ENCODE measurements at places on chromosomes 11 and 22. TPM values are rescaled to one million over a fixed set of nuclear protein-coding genes. Genes with fewer than 3 reads are reported as not detected.

POU2AF1 gene
- polyA plus RNA-seq = 79.7 TPM

IFTAP gene
- 0.80 TPM for polyA plus RNA-seq

KCNQ1OT1 gene
- polyA plus RNA-seq = 0.62 TPM

WT1 gene
- 0.15 TPM for polyA plus RNA-seq

- no peaks in the 10 kb centered on the region for H3K36me3 ChIP-seq
- no peak overlapping the region for H3K27ac ChIP-seq
- DNase-seq = no peak
These were observed 892 bp downstream of the GDPD5 start for GRCh38 chr11:75524665-75525432.

DNA sequence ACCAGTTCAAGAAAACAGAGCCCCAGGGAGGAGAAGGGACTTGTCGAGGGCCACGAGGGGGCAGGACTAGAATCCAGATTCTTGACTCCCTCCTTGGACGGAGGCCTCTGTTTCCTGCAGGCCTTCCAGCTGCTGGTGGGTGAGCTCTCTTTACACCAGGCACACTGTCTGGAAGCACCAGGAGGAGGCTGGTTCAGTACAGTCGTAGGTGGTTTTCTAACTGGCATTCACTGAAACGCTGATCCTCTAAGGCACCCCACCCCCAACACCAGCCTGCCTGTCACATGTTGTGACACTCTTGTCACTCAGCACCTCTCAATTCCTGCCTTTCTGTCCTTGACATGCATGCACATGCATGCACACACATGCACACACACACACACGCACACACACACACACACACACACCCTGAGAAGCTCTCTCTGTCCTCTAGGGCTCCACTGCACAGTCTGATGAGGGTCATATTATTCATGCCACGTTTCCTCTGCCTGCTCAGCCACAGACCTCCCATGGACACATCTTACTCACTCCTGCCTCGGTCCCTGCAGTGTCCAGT is 751 bp downstream of the MS4A10 start:
- H3K36me3 ChIP-seq = no peaks in the 10 kb centered on the region
- DNase-seq = no peak
- H3K27ac ChIP-seq = no peak overlapping the region
- peaks cover 7% of the 10 kb centered on the region for H3K4me1 ChIP-seq
- no peak overlapping the region for H3K4me3 ChIP-seq

GRCh38 chr11:1750481-1750839 is at the start of gene IFITM10:
IFITM10 (minus strand) TSS chr11:1750595; CDS start chr11:1750442, 153 bp downstream.
- no peak within 1 kb of the TSS for H3K27ac ChIP-seq
- H3K27me3 ChIP-seq = no peaks in the 10 kb centered on the region
- DNase-seq = no peak
- H3K4me3 ChIP-seq = no peak within 1 kb of the TSS
